ENCODE measurements at places on chromosomes 6 and 20.

GRCh38 chr6:28943223-28943556, 19.4 kb upstream of the TRIM27 start:
- DNase-seq: no peak

DNA sequence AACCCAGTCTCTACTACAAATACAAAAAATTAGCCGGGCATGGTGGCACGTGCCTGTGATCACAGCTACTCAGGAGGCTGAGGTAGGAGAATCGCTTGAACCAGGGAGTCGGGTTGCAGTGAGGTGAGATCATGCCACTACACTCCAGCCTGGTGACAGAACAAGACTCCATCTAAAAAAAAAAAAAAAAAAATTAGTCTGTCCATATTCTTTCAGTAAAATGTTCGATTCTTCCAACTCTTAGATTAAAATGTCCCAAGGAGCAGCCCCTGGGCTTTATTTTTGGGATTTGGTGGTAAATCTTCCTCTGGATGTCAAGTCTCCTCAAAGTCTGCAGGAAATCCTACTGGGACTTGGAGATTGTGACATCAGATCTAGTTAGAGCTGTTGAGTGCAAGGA, 101.0 kb upstream of the EEF1E1 start:
- DNase-seq: no peak

DNA sequence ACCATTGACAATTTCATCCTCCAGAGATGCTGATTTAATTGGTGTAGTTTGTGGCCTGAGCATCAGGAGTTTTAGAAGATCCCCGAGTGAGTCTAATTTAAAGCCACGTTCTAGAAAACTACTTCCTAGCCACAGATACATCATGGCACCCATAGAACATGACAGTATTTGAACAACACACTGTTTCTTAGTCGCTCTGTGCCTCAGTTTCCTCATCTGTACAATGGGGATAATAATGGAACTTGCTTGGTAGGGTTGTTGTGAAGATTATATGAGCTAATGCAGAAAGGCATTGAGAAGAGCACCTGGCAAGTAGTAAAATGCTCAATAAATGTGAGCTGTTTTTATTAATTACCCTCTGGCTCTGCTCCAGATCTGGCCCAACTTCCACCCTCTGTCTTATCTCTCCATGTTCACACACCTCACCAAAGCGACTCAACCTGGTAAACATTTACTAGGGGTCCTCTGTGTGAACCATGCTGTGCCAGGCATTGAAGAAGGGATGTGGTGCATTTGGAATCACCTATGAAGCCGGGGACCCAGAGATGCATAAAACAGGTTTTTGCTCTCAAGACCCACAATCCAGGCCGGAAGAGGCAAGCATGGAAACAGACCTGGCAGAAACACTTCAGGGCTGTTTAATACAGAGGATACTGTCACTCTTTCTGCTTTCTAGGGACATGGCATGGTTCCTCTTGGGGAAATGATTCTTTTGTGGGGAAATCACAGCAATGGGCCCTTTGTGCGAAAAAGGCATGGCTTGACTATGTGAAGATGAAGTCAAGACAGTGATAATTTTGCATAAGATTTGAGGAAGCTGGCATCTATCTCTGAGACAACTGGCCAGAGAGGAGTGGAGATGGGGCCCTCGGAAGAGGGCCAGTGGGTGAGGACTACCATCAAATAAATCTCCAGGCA, 16.2 kb upstream of the MRPS18A start:
- DNase-seq: no peak

GRCh38 chr6:162627362-162627761, 100.2 kb downstream of the PRKN start:
- DNase-seq: no peak

GRCh38 chr6:138229072-138229471, 10.8 kb upstream of the PBOV1 start:
- no peak for DNase-seq

DNA sequence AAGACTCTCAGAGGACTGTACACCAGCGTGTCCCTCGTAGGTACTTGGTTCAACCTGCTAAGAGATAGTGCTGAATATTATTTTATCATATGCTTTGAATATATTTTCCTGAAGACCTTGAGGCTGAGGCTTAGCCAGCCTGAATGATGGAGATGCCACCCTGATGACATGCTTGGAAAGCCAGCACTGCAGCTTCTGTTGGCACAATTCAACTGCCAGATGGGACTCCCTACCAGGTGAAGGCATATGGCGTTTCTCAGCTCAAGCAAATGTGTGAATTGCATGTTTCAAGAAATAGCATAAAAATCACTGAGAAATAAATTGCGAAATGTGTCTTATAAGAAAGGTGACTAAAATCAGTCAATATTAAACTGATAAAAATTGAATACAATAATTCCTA, 228.1 kb upstream of the CST7 start:
- no peak for DNase-seq

DNA sequence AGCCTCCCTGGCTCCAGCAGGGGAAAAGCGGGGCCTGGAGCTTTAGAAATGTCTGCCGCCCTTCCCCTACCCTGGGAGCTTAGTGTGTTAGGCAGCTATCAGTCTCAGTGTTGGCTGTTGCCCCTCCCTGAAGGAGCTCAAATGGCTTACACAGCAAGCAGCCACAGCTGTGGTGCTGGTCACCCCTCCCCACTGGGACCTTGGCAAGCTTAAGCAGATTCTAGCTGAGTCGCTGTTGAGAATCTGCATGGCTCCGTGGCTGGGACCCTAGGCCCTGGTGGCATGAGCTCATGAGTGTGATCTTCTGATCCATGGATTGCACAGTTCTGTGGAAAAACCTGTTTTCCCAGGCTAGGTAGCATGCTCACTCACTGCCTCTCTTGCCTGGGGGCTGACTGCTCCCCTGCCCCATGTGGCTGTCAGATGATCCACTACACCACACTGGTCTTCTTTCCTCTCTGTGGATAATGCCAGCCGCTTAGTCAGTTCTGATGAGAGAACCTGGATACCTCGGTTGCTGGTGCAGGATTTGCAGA, 714.0 kb downstream of the MAFB start:
- DNase-seq: no peak
